ENCODE measurements at places on chromosomes 12 and 14.

GRCh38 chr12:21296348-21296747 is 38.4 kb downstream of the SLCO1A2 start:
- no peak for DNase-seq

DNA sequence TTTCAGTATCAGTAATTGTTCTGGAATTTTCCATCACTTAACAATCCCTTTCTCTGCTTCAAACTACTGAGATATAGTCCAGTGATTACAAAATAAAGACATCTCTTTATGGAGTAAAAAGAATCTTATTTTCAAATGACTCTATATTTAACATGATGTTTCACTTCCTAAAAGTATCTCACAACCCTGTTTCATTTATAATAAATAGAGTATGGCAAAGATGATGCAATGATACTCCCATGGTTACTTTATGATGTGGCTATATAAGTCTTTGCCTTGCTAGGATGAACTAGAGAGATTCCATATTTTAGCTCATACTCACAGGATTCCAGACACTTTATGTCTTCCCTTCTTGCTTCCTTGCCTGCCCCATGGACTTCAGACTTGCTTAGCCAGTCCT is 953.5 kb upstream of the MDGA2 start:
- DNase-seq, result no peak

DNA sequence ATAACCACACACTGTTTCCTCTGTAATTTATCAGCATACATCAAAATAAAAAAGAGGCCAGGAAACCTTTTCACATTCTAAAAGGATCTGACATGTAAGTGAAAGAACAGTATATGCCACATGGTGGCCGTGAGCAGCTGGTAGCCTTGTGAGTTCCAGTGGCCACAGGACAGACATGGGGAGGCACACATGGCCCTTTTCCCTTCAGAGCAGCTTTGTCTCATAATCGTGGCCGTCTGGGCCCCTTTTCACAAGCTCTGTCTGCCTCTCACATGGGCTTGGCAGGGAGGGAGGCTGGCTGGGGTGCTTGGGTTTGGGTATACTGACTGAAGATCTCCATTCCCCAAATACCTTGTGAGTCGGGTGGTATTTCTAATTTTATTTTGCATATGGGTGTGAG is 1.5 kb upstream of the ZDHHC22 start:
- no peak for DNase-seq

DNA sequence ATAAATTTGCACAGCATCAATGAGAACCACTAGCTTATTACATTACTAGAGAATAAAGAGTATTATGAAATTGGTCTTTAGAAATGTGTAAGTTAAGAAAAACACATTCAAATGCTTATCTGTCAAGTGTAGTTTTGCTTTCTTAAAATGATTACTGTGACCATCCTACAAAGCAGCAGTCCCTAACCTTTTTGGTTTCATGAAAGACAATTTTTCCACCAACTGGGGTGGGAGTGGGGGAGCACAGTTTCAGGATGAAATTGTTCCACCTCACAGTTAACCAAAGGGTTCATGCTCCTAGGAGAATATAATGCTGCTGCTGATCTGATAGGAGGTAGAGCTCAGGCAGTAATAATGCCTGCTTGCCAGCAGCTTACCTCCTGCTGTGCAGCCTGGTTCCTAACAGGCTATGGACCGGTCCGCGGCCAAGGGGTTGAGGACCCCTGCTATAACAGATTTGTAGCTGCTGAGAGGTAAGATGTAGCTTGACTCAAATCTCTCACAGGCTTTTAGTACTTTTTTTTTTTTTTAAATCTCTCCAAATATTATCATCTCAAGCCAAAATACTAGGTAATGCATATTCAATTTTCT is 45.4 kb downstream of the PPP4R3A start:
- DNase-seq, result no peak

- DNase-seq, result no peak
Observed at GRCh38 chr12:32140877-32141276, 34.2 kb downstream of the BICD1 start.

- DNase-seq, result peak; percentile 65
Observed at GRCh38 chr14:64074961-64075612, 219.1 kb downstream of the ESR2 start.

GRCh38 chr14:21191809-21192446 is 36.1 kb upstream of the OR5AU1 start:
- DNase-seq, result peak; percentile 31

GRCh38 chr14:95683793-95684192 is 2.4 kb upstream of the TCL1B start:
- peak; percentile 15 for DNase-seq

- no peak for DNase-seq
Observed at GRCh38 chr14:89485264-89485663, 68.2 kb upstream of the FOXN3 start.

DNA sequence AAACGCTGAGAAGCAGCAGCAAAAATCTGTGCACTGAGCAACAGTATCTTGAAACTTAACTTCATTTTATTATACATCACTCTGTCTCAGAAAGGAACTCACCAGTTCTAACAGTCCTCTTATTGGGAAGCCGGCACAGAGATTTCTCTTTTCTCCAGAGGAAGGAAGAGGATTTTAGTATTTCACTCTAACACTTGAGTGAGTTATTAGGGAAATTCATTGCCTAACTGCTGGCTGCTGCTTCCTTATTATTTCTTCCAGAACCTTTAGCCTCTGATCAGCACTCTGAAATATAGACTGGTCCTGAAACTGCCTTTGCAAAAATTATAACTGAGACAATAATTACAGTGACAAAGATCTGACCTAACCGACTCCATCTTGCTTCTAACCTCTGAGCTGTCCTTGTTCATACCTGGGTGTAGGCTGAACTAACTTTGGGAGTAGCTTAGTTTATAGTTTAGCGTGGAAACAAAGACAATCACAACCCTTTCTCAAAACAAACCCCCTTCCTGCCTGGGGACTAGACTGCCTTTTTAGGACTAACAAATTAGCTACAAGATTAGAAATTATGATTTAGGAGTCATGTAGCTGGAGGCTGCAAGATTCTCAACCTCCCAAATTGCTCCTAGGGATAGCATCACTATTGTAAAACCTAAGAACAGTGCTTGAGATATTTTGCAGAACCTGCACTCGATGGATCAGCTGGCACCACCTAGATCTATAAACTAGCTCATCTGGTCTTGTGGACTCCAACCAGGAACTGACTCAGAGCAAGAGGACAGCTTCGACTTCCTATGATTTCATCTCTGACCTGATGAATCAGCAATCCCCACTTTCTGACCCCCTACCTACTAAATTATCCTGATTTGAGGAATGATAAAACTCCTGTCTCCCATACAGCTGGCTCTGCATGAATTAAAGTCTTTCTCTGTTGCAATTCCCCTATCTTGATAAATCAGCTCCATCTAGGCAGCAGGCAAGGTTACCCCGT is 117.5 kb downstream of the DYRK2 start:
- peak; percentile 93 for DNase-seq

DNA sequence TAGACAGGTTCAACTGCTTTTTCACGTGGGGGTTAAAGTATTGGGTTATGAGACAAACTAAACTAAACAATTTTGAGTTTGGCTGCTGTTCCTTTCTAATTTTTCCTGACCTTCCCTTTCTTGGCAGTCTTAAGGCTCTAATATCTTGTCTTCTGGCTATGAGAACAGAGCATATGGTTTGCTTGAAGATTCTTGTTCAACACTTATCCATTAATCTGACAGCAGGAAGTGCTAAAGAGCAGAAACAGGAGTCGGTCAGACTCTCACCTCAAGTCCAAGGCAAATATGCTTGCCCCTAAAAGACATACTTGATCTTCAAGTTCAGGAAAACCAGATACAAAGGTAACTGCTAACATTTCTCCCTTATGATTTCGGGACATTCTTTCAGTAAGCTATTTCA is 52.6 kb upstream of the KCNJ8 start:
- DNase-seq, result no peak

- DNase-seq, result peak; percentile 38
Observed at GRCh38 chr12:58067610-58068387, 126.4 kb downstream of the ATP23 start.

DNA sequence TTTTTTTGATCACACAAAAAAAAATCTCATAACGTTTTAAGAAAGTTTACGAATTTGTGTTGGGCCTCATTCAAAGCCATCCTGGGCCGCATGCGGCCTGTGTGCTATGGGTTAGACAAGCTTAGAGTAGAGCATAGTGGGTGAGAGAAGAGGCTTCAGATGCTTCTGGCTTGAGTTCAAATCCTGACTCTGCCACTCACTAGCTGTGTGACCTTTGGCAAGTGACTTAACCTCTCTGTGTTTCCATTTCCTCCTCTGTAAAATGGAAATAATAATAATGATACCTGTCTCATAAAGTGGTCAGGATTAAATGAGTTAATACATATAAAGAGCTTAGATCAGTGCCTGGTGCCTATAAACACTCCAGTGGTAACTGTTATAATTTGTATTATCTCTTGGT is 6.2 kb downstream of the P2RX4 start:
- DNase-seq, result no peak

- DNase-seq, result peak; percentile 19
Observed at GRCh38 chr14:100504372-100505078, 82.7 kb downstream of the BEGAIN start.

DNA sequence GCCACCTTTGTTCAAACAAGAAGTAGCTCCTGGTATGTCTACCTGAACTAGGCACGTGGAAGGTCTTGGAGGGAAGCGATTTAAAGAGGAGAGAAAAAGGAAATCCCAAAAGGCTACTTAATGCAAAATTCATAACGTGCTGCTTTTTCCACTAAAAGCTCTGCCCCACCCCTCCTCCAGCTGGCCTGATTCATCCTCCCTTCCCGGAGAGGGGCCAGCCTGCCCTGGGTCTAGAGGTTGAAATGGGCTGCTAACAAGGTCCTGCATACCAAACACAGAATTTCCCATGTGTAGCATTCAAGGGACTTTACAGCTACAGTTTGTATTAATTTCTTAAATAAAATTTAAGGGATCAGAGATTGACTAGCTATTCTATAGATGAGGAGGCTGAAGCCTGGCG is 83.2 kb downstream of the KNTC1 start:
- peak; percentile 7 for DNase-seq

DNA sequence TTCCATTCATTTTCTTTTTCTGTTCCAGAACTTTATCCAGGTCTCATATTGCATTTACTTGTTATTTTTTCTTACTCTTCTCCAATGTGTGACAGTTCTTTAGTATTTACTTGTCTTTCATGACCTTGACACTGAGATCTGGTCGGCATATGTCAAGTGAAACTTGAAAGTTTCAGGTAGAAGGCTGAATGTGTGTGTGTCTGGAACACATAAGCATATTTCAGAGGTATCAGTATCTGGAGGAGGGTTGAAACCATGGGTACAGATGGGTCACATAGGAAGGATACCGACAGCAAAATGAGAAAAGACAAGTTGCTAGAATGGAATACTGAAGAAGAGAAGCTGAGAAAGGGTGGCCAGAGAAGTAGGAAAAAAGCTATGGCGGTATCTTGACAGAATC is 22.5 kb upstream of the PTGDR start:
- DNase-seq, result no peak
